ENCODE measurements at places on chromosomes 5 and 9.

DNA sequence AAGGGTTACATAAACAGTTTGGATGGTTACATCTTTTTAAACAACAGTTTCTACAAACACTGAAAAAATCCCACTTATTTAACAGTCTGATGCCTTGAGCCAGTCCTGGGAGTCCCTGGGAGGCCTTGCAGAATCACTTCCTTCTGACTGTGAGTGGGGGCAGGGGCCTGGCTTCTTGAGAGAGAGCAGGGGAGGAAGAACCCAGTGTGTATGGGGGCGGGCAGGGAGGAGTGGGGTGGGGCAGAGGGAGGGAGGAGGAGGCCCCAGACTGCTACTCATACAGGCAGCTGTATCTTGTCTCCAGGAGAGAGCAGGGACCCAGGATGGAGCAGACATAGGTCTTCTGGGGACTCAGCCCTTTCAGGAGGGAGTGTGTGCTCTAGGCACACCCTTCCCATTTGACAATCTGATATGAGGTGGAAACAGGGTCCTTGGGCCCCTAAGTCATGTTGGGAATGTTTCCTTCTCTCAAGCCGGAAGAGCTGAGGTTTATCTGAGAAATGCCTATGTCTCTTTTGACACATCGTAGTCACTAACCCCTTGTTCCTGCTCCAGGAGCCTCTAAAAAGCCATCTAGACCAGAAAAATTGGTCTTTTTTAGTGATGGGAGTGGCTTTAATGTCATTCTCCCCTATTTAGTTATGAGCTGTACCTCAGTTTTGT lies 52.8 kb downstream of the IRF1 start:
- peak; percentile 33 for DNase-seq

DNA sequence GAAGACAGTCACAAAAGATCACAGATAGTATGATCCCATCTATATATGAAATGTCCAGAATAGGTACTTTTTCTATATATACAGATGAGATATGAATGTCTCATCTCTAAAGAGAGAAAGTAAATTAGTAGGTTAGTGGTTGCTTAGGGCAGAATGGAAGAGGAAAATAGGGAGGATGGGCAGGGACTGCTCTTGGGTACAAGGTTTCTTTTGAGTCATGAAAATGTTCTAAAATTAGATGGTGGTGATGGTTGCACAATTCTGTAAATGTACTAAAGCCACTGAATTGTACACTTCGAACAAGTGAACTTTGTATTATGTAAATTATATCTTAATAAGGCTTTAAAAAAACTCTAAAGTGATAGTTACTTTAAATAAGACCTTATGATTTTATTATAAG lies 59.6 kb upstream of the GRAMD2B start:
- DNase-seq, result no peak

GRCh38 chr5:82221020-82221419 lies 57.1 kb downstream of the RPS23 start:
- DNase-seq, result no peak

DNA sequence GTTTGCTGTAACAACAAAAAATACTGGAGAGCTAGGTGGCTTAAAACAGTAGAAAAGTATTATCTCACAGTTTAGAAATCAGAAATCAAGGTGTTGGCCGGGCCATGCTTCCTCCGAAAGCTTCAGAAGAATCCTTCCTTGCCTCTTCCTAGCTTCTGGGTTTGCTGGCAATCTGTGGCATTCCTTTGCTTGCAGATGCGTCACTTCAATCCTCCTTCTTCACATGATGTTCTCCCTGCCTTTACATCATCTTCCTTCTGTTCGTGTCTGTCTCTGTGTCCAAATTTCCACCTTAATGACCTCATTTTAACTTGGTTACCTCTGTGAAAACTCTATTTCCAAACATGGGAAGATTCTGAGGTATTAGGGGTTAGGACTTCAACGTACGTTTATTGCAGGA lies 90.4 kb upstream of the CHD1 start:
- DNase-seq, result no peak

DNA sequence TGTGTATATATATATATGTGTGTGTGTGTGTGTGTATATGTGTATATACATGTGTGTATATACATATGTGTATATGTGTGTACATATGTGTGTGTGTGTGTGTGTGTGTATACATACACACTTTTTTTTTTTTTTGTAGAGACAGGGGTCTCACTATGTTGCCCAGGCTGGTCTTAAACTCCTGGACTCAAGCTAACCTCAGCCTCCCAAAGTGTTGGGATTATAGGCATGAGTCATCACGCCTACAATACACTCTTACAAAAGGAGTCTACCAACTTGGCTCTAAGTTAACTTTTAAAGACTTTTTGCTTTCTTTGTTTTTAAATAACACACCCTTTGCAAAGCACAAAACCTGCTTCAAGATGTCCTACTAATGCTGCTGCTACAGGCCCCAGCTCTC lies 2.1 kb downstream of the C9orf78 start:
- DNase-seq, result no peak

- DNase-seq, result no peak
Measured at GRCh38 chr9:124298646-124299235, 41.0 kb downstream of the NEK6 start.

GRCh38 chr9:112037281-112038016 lies 137.6 kb downstream of the SUSD1 start:
- peak; percentile 14 for DNase-seq

DNA sequence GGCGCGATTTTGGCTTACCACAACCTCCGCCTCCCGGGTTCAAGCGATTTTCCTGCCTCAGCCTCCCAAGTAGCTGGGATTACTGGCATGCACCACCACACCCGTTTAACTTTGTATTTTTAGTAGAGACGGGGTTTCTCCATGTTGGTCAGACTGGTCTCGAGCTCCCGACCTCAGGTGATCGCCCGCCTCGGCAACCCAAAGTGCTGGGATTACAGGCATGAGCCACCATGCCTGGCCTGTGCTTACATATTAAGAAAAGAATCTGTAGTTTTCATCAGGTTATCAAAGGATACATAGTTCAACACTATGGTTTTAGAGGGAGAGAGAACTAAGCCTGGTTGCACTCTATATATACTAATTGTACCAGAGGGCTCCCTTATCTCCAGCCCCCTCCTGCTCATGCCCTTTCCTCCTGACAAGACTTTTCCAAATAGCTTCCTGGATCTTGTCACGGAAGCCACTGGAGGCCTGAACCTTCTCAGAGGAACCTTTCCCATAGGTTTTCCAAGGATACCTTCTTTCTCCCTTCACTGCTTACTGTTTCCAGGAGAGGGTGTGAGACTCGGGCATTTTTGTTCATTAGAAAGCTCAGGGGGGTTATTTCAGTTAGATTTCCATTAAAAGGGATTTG lies 53.1 kb downstream of the SLC44A1 start:
- DNase-seq, result no peak

GRCh38 chr9:111728617-111729366 lies 65.9 kb downstream of the SHOC1 start:
- DNase-seq, result no peak

DNA sequence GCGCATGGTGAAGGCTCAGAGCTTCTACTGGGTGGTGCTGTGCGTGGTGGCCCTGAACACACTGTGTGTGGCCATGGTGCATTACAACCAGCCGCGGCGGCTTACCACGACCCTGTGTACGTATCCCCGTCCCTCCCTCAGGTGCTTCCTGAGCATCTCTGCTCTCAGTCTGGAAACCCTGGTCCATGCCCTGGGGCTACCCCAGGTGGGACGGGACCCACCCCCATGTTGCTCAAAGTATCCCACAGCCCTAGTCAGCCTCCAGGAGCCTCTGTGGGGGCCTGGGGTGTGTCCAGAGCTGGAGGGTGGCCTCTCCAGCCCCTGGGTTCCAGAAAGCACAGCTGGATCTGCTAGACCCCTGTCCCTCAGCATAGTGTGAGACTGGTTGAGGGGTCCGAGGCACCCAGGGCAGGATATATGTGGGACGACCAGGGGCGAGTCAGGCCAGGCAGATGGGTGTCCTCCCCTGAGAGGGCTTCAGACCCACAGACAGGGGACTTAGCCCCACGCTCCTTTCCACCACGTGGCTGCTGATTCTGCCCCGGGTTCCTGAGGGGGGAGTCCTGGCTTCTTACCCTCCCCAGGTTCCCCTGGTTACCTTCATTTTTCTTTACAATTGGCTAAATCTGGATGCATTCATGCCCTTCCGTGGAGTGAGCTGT lies 94.0 kb downstream of the CACNA1B start:
- DNase-seq, result no peak

DNA sequence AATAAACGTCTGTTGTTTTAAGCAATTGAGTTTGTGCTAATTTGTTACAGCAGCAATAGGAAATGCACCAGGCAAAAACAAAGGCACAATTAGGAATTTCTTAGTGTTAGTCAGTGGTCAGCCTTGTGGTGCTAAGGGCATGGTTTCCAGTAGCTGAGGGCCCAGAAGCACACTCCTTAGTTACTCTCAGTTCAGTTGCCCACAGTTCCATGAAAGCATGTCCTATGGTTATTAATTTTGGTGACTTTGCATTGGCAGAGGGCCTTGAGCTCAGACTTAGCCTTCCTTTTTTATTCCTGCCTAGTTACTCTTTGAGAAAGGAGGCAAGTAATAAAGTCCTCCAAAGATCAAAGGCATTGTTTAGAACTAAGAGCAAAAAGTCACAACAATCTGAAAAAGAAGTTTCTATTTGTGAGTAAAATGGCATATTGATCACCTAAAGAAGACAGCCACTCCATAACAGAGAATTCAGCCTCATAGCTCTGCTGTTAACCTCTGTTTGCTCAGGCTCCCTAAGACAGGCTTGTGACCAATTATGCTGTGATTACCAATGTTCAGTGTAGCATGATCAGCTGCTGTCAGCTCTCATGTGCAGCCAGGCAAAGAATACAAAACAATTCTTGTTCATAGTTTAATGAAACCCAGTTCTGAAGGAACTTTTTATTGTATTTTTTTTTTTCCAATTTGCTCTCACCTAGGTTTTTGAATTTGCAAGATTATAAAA lies 57.0 kb upstream of the MROH2B start:
- no peak for DNase-seq

Data from stimulated activated CD4-positive, alpha-beta T cell treated with anti-CD3 and anti-CD28 coated beads, Interleukin-15, amount 100 ng/mL, for 1 hour (primary cell).